Activated CD8-positive, alpha-beta memory T cell treated with anti-CD3 and anti-CD28 coated beads for 24 hours (primary cell): ENCODE measurements at places on chromosomes 3 and 15.

GRCh38 chr3:49930922-49931321, 1.3 kb upstream of the MON1A start:
- DNase-seq, result no peak

GRCh38 chr3:176430244-176431037, 766.8 kb downstream of the TBL1XR1 start:
- no peak for DNase-seq

DNA sequence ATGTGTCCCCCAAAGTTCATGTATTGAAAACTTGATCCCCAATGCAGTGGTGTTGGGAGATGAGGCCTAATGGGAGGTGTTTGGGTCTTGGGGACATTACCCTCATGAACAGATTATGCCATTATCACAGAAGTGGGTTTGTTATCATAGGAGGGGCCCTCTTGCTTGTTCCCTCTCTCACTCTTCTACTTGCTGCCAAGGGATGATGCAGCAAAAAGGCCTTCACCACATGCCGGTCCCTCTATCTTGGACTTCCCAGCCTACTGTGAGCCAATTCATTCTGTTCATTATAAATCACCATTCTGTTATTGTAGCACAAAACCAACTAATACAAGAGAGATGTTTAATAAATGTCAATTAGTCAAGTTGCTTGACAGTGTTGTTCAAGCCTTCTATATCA, 47.2 kb downstream of the FAM227B start:
- DNase-seq, result no peak

GRCh38 chr3:184687363-184688015, 24.4 kb downstream of the MAGEF1 start:
- DNase-seq, result no peak

DNA sequence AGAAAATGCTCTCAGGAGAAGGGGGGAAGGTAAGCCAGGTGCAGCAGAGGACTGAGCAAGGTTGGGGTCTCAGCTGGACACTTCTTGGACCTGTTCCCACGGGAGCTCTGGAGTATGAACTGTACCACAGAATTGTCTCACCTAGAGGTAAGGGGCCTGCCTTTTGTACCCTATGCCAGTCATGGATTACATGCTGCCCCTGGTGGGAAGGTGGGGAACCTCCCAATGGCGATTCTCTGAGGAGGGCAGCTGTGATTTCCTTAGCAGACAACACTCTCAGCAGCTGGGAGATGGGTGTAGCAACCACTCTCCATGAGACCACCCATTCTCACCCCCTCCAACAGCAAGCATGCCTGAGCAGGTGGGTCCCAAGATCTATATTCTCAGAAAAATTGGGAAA, 329.4 kb upstream of the CTNNB1 start:
- no peak for DNase-seq

DNA sequence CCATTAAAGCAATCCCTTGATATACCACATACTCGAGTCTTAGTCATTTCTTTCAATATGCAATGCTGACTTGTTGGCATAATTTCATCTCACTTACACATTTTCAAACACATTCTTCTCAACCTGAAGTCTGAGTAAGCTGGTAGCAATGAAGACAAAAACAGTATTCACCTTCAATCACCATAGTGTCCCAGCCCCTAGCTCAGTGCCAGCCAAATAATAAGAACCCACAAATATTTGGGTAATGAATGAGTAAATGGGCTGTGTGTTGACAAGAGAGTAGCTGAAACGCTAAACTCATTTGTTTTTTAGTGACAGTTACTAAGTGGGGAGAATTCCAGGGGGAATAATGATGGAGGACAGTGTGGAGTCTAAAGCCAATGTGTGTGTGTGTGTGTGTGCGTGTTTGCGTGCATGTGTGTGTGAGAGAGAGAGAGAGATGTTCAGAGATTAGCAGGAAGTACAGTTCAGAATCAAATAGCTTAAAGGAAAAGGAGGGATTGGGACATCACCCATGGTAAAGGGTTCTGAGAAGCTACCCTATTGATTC, 165.7 kb downstream of the GAP43 start:
- no peak for DNase-seq

DNA sequence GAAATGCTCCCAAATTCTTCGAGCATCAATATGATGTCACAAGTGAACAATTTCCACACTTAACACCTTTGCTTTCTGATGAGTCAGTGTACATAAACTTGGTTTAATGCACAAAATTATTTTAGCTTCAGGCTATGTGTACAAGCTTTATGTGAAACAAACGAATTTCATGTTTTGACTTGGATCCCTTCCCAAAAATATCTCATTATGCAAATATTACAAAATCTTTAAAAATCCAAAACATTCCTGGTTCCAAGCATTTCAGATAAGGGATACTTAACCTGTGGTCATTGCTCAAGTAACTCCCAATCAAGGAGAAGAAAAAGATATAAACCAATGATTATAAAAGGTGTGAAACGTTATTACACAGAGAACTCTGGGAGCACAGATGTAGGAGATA, 25.2 kb downstream of the RAB5A start:
- DNase-seq, result no peak

DNA sequence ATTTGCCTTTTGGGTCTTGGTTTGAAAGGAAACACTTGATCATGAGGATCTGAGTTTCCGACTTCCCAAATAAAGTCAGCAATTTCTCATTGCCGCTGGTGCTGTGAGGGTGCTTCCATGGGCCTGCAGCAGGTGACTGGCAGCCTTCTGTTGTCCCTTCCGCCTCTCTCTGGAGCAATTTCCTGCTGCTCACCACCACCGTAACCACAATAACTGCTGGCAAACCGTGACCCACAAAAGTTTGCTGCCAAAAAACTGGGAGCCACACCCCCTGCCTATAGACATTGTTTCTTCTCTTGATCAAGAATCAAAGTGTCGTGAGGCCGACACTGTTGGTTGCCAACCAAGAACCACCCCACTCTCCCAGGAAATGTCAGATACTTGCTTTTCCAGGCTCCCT, 164.0 kb downstream of the NR2F2 start:
- DNase-seq, result no peak

DNA sequence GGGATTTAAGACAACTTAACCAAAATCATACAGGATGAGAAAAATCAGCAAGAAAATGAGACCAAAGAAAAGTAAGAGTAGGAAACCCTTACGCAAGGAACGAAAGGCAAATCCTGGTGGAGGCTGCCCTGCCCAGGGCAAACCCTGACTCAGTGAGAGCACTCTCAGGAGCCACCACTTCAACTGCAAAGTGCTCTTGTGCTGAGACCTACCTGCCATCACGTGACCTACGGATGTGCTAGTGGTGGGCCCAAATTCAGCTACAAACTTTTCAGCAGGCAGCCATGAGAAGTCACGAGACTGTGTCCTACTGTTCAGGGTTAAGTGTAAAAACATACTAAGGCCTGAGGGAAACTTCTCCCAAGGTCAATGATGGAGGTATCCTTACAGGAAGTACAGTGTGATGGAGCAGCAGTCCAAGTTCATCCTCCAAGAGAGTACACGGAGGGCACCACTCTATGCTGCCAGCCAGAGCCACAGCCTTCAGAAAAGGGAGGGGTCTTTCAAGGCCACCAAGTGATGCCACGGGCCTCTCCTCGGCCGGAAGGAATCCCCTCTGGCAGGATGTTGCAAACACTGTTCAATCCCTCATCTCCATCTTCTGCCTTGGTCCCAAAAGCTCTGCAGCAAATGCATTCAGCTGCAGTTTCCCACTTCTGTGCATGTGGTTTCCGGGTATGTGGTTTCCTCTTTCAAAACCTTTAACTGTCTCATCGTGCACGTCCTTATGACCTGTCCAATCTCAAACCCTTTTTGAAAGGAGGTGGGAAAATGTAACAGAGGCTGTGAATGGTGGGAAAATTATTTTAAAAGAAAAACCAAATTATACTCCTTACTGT, 9.5 kb downstream of the CHSY1 start:
- DNase-seq, result peak; percentile 75

DNA sequence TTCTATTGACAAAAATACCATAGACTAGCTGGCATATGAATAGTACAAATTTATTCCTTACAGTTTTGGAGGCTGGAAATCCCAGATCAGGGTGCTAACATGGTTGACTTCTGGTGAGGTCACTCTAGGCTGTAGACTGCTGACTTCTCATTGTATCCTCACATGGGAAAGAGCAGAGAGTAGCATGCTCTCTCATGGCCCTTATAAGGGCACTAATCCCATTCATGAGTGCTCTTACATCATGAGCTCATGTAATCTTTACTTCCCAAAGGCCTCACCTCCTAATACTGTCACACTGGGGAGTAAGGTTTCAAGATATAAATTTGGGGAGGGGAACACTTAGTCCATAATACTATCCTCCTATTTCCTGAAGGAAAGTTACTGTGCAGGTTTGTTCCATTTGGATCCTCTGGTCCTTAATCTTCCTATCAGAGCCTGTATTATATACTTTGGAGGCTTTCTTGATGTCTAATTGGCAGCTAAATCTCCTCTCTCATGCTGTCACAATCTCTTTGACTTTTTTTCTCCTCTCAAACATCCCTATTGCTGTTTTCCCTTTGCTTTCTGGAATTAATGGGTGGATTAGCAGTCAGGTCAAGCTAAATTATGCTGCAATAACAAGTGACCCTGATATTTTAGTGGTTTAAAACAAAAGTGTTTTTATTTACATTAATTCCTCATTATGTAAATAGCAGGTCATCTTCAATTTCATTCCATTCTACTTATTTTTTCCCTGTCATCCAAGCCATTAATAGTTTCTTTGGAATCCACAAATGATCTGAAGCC, 23.1 kb upstream of the LEKR1 start:
- no peak for DNase-seq

- no peak for DNase-seq
Observed at GRCh38 chr15:39788108-39788507, 5.5 kb upstream of the FSIP1 start.

DNA sequence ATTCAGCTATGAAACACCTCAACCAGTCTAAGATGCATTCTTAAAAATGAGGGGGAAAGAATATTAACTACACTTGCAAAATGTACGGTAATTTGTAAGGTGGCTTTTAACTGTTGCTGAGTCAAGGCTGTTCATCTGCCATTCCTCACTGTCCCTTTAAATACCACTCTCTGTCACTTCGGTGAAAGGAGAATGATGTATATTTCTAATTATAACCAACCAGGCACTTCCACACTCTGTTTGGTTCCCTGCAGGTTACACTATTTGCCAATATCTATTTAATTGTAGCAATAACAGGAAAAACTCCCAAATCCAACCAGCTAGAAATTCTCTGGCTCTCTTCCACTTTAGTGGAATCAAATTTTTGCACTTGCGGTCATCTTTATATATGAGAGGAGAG, 70.5 kb upstream of the SLCO3A1 start:
- DNase-seq, result no peak

GRCh38 chr3:42557854-42558253, 23.9 kb downstream of the SEC22C start:
- no peak for DNase-seq

GRCh38 chr3:153972862-153973261, 148.3 kb upstream of the ARHGEF26 start:
- no peak for DNase-seq

- DNase-seq, result no peak
Observed at GRCh38 chr3:196555295-196555694, 13.1 kb downstream of the WDR53 start.

DNA sequence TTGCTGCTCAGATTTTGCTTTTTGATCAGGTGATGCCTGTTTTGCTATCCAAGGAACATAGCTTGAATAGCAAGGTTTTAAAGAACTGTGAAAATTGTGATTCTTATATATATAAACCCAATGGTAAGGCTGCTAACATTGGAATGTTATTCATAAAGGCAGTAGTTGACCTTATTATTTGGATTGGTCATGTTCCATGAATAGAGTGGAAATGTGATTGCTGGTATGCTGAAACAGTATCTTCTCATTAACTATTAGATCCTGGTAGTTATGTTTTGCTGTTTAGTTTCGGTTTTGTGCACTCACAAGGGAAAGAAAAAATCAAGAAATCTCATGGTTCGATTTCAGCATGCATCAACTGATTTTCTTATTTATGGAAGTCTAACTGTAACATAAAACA, 78.7 kb upstream of the NPHP3 start:
- DNase-seq, result no peak
